ENCODE measurements at places on chromosomes 16 and 17.

DNA sequence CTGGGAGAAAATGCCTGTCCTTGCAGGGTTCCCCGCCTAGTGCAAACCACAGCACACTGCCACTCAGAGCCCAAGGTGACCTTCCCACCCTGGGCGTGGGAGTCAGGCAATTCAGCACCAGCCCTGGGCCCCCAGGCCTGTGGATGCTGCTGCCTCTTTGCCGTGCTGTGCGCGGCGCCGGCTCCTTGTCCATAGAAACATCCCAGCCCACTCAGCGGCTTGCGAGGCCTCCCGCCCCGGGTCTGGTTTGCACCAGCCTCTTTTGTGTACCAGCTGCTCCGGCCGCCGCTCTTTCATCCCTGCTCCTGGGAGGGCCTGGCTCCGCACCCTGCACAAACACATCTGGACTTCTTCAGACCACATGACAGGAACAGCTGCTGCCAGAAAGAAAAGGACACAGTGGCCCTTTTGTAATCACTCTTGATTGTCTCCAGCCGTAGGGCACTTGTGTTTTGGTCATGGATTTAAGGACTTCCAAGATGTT lies 75.4 kb upstream of the SDK2 start:
- DNase-seq, result no peak

GRCh38 chr17:6305613-6306360 lies 129.1 kb downstream of the AIPL1 start:
- no peak for DNase-seq

DNA sequence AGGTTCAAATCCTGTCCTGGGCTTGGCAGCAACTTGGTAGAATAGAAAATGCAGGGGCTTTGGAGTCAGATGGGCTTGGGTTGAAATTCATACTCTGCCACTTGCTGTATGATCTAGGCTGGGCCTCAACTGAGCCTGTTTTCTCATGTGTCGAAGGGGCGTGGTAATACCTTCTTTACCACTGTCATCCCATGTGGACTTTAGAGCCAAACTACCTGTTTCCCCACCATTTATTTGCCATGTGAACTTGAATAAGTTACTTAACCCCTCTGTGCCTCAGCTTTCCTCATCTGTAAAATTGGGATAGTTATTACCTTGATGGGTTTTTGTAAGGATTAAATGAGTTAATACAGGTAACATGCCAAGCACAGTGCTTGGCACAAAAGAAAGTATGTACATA lies 106.0 kb downstream of the COPRS start:
- DNase-seq, result no peak

GRCh38 chr17:67027031-67027628 lies 17.2 kb upstream of the CACNG1 start:
- no peak for DNase-seq

GRCh38 chr16:79723583-79724168 lies 123.1 kb upstream of the MAF start:
- DNase-seq, result no peak

DNA sequence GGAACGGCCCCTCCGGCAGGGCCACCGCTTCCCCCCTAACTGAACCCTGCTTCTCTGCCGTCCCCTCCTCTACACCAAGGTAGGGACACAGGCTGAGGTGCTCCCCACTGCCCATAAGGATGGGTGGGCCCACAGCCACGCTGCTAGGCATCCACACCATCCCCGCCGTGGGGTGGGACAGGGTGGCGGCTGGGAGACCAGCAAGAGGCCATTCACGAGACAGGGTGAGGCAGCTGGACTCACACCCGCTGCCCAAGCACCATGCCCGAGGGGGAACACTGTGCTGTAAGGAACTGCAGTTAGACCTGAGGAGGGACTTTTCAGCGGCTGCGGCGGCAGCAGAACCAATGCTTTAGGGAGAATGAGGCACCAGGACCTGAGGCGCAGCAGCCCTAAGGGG lies 47.5 kb upstream of the RRN3 start:
- no peak for DNase-seq

- no peak for DNase-seq
These were observed 7.1 kb downstream of the LGALS3BP start for GRCh38 chr17:78972507-78973105.

- DNase-seq, result no peak
These were observed 100.1 kb upstream of the GRIN2A start for GRCh38 chr16:10282367-10282766.
